ENCODE measurements at places on chromosomes 6 and 20.
A peak's percentile ranks its signal among the peaks of the same experiment; 100 is the strongest.

GRCh38 chr6:158559338-158559894 is 475 bp upstream of the TMEM181 start:
- peak overlapping the region; percentile 98 for H3K4me3 ChIP-seq
- H3K27me3 ChIP-seq, result peaks cover 19% of the 10 kb centered on the region
- peaks cover 31% of the 10 kb centered on the region for H3K4me1 ChIP-seq
- peaks cover 9% of the 10 kb centered on the region for H3K36me3 ChIP-seq
- peak overlapping the region; percentile 72 for H3K27ac ChIP-seq

DNA sequence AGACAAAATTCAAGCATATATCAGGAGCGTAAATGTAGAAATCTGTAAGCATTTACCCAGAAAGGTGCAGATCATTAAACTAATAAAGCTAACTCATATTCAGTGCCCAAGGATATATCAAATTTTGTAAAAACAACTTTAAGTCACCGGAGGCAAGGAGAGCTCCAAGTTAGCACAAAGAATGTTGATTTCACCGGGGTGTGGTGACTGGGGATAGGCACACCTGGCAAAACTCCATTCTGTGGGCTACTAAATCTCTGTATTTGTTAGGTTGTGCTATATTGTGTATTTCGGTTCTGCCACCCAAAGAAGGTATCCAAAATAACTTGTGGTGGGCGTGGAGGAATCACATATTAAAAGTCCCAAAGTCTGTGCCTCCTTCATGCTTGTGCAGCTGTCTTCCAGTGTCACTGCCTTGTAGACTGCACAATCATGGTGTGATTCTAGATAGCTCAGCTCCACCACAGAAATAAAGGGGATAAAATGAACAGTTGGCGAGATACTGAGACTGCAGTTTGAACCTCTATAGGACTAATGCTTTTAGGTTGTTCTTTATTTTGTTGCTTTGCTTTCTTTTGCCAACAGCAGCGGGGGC is 111.6 kb downstream of the GMDS start:
- DNase-seq, result no peak
- no peaks in the 10 kb centered on the region for H3K36me3 ChIP-seq
- H3K27me3 ChIP-seq, result peaks cover 3% of the 10 kb centered on the region
- no peak overlapping the region for H3K4me3 ChIP-seq
- no peak overlapping the region for H3K27ac ChIP-seq
- peaks cover 11% of the 10 kb centered on the region for H3K4me1 ChIP-seq

- DNase-seq, result peak; percentile 91
- H3K4me3 ChIP-seq, result peak overlapping the region; percentile 88
- H3K27ac ChIP-seq, result peak overlapping the region; percentile 92
- H3K4me1 ChIP-seq, result peaks cover 49% of the 10 kb centered on the region
These were observed 297.9 kb downstream of the UTRN start for GRCh38 chr6:144582939-144583613.

GRCh38 chr6:110629153-110629552 is 152.7 kb upstream of the SLC22A16 start:
- H3K4me1 ChIP-seq, result no peaks in the 10 kb centered on the region
- no peak overlapping the region for H3K27ac ChIP-seq
- no peak overlapping the region for H3K4me3 ChIP-seq
- no peak for DNase-seq
- peaks cover 2% of the 10 kb centered on the region for H3K36me3 ChIP-seq

DNA sequence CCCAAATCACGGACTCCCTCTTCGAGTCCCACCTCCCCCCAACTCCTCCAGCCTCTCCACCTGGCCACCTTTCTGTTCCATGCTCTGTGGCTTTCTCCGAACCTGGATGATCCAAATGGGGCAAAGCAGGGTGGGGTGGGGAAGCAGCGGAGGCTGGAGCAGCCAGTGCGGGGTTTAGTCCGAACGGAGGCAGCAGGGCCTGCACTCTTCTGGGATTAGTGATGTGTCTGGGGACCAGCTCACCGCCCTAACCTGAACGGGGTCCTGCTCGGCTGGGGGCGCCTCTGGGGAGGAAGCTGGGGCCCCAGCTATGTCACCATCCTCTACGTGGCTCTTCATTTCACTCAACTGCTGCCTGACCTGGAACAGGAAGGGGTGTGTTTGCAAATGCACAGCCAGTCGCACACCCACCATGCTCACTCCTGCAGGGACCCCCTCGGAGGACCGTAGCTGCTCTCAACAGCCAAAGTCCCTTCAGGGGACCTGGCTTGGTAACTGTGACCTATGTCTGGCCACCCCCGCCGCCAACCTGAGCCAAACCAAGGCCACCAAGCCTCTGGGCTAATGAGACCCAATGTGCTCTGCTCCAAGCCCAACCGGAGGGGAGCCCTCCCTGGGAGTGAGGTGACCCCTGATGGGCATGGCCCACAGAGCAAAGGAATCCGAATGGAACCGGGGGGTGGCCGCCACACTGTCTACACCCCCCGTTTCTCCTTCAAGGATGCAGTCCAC is 46.8 kb downstream of the DSTN start:
- DNase-seq, result no peak
- H3K27me3 ChIP-seq, result no peaks in the 10 kb centered on the region
- H3K36me3 ChIP-seq, result peaks cover 13% of the 10 kb centered on the region
- H3K4me3 ChIP-seq, result no peak overlapping the region
- peaks cover 7% of the 10 kb centered on the region for H3K4me1 ChIP-seq
